ENCODE measurements at places on chromosomes 3 and 15.
A peak's percentile ranks its signal among the peaks of the same experiment; 100 is the strongest.

GRCh38 chr3:114111060-114111770 is 54.7 kb downstream of the QTRT2 start:
- no peak for DNase-seq

DNA sequence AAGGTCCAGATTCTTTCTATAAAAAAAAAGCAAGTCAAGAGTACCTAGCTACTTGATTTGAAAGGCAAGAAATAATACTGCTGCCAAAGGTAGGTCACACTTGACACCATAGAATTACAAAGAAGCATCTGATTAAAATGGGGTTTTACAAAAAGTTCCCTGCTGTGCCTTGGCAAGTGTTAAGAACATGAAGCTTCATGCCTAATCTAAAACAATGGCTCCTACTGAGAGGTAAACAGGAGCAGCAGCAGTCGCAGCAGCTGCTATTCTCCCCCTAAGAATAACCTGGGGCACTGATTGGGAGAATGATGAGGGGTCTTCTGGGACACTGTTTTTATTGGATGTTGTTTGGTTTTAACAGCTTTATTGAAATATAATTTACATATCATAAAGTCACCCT is 14.1 kb downstream of the UBP1 start:
- no peak for DNase-seq

DNA sequence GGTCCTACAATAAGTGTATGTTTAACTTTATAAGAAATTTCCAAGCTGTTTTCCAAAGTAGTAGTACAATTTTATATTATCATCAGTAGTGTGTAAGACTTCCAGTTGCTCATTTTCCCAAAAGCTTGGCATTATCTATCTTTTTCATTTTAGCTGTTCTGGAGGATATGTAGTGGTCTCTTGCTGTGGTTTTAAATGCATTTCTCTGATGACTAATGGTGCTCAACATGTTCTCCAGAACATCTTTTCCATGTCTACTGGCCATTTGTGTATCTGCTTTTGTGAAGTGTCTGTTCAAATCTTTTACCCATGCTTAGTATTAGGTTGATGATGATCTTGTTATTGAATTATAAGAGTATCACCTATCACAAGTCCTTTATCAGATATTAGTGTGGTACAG is 13.3 kb downstream of the BCL2A1 start:
- no peak for DNase-seq

GRCh38 chr15:56095406-56095805 is 102.0 kb upstream of the NEDD4 start:
- DNase-seq: no peak

- DNase-seq: no peak
Observed at GRCh38 chr15:84992157-84992944, 10.7 kb downstream of the PDE8A start.

- DNase-seq: no peak
Observed at GRCh38 chr3:10614168-10614567, 108.8 kb upstream of the ATP2B2 start.

GRCh38 chr3:59138966-59139365 is 89.1 kb upstream of the CFAP20DC start:
- DNase-seq: no peak

GRCh38 chr15:96583671-96584070 is 253.2 kb downstream of the NR2F2 start:
- DNase-seq: no peak

DNA sequence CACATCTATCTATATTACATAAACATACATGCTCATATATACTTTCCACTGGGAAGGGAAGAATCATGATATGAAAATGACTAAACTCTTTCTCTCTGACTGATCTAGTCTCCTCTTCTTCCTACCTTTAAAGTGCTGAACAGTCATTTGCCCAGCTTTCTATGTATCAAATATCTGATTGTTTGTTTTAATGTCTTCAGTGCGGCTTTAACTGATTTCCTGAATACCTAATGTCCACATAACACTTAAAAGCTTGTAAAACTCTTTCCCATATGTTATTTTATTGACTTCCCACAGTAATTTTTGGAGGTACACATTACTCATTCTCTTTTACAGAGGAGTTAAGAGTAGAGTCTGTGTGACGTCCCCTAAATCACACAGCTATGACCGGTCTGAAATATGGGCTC is 28.2 kb downstream of the CPOX start:
- DNase-seq: no peak

DNA sequence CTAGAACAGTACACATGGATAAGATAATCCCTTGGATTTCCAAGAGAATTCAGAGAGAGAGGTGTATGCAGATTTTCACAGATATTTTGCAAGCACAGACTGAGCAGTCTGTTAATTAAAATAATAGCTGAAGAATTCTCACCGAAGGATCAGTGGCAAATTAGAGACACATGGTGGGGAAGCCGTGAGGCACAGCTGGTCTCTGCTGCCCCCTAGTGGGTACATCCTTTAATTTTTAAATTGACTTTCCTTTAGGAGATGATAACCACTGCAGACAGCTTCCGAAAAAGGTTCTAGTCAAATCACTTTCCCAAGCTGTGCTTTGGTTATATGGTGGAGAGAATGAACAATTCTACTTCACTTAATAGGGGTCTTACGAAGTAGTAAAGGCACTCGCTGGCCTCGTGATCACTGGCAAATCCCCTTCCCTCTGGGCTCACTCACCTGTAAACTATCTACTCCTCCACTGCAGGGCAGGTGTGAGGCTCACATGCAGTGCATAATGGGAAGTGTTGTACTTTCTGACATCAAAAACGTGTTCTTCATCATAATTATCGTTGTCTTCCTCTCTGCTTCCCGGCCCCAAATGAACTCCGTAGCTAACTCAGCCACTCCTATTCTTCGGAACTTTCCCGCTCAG is 19.5 kb downstream of the MESD start:
- no peak for DNase-seq

DNA sequence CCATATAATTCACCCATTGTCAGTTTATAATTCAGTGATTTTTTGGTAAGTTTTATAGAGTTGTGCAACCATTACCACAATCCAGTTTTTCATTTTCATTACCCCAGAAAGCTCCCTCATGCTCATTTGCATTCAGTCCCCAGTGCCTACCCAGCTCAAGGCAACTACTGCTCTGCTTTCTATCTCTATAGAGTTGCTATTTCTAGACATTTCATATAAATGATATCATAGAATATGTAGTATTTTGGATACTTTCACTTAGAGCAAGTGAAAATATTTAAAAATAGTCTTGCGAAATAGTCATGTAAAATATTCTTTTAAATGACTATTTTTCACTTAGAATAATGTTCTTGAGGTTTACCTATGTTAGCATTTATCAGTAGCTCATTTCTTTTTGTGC is 42.1 kb downstream of the ZNF654 start:
- DNase-seq: no peak

DNA sequence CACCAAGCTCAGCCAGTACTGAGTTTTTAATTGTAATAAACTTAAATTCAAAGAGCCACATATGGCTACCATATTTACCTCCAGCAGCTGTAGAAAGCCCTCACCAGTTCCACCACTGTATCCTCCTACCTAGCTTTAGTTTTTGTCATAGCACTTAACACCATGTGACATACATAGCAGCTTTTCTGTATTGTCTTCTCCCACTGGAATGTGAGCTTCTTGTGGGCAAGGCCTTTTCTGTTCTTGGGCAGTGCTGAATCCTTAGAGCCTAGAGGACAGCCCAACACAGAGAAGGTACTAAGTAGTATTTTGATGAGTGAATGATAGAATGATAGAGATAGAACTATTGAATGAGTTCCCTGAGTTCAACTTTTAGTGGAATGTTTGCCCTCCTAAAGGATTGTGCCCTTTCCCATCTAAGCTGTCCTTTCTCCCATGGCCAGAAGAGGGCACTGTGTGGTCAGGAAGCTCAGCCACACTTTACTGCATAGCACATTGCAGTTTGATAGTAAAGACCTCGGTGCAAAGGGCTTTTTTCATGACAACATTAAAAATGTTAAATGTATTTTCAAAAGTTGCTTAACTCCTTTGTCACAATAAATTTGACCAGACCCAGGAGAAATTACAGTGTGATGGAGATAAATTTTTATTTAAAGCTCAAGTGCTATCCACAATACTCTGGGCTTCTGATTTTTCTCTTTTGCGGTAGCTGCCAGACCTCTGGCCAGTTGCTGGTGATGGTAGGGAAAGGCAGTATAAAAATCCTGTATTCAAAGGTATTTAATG is 115.8 kb downstream of the GHSR start:
- DNase-seq: peak; percentile 28

DNA sequence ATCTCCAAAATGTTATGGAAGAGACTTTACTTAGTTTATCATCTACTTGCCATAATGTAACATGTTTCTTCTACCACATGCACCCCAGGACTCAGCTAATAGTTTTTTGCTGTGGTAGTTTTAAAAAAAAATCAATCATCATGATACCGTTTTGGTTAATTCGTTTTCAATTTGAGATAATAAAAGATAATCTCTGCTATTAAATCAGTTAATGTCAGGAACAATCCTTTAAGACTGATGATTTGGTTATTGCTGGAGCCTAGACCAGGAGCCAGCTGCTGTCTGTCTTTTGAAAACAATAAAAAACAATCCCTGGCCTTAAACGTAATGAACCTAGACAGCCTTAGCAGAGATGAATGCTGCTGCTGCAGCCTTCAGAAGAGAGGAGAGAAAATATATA is 403.7 kb downstream of the OXSM start:
- no peak for DNase-seq

DNA sequence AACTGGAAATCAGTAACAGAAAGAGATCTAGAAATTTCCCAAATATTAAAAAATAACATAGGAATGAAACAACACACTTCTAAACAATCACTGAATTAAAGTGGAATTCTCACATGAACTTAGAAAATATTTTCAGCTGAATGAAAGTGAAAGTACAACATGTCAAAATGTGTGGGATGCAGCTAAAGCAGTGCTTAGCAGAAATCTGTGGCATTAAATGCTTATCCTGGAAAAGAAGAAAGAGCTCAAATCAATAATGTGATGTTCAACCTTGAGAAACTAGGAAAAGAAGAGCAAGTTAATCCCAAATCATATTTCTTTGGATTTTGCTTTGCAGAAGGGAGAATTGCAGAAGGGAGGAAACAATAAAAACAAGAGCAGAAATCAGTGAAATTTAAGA is 98.2 kb upstream of the NR2E3 start:
- no peak for DNase-seq

- no peak for DNase-seq
Observed at GRCh38 chr3:123324880-123325765, 123.4 kb downstream of the SEC22A start.

- DNase-seq: peak; percentile 32
Observed at GRCh38 chr15:62742409-62743171, 300.0 kb upstream of the TPM1 start.

DNA sequence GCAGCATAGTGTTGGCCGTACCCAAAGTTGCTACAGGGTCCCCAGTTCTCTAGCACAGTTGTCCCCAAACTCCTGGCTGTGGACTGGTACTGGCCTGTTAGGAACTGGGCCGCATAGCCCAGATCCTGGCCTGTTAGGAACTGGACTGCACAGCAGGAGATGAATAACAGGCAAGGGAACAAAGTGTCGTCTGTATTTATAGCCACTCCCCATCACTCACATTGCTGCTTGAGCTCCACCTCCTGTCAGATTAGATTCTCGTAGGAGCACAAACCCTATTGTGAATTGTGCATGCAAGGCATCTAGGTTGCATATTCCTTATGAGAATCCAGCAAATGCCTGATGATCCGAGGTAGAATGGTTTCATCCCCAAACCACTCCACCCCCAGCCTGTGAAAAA is 604.0 kb upstream of the LMCD1 start:
- DNase-seq: no peak

Measured in GM12891 (cell line).